ENCODE measurements at places on chromosomes 2 and 18. TPM values are rescaled to one million over a fixed set of nuclear protein-coding genes. Genes with fewer than 3 reads are reported as not detected.

GRCh38 chr2:180128861-180129260, 121.8 kb upstream of the CWC22 start:
- H3K27me3 ChIP-seq: peaks cover 24% of the 10 kb centered on the region
- no peak overlapping the region for H3K27ac ChIP-seq
- no peaks in the 10 kb centered on the region for H3K4me1 ChIP-seq
- no peak for DNase-seq
- H3K4me3 ChIP-seq: no peak overlapping the region

DNA sequence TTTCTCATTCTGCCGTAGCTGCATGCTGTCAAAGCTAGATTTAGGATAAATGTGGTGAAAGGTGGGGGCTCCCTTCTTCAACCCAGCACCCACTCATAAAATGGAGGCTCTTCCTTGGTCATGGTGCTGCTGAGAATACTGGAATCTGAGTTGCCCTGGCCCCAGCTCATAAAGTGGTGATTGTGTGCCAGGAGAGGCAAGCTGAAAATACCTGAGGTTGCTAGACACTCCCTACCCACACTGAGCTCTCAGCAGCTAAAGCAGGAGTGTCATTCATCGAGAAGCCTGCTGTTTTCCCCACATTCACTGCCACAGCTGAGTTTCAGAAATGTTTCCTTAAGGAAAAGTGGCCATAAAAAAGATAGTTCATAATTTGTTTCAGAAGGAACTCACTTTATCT, 297.1 kb upstream of the RBMS1 start:
- no peaks in the 10 kb centered on the region for H3K27me3 ChIP-seq
- H3K27ac ChIP-seq: no peak overlapping the region
- H3K36me3 ChIP-seq: no peaks in the 10 kb centered on the region
- no peak overlapping the region for H3K4me3 ChIP-seq
- DNase-seq: no peak
- H3K4me1 ChIP-seq: no peaks in the 10 kb centered on the region

- H3K36me3 ChIP-seq: no peaks in the 10 kb centered on the region
- no peak overlapping the region for H3K27ac ChIP-seq
- H3K4me3 ChIP-seq: no peak overlapping the region
These were observed 1308.2 kb upstream of the NRXN1 start for GRCh38 chr2:52340171-52340570.

Gene IL1R2
- not detected for total RNA-seq

Gene CAPN13
- not detected for total RNA-seq

- no peak for DNase-seq
- H3K4me3 ChIP-seq: no peak overlapping the region
- no peaks in the 10 kb centered on the region for H3K27me3 ChIP-seq
- no peak overlapping the region for H3K27ac ChIP-seq
- H3K4me1 ChIP-seq: peaks cover 18% of the 10 kb centered on the region
These were observed 34.9 kb downstream of the GPD2 start for GRCh38 chr2:156470975-156471583.

Gene SLC40A1
- 0.47 TPM for total RNA-seq

DNA sequence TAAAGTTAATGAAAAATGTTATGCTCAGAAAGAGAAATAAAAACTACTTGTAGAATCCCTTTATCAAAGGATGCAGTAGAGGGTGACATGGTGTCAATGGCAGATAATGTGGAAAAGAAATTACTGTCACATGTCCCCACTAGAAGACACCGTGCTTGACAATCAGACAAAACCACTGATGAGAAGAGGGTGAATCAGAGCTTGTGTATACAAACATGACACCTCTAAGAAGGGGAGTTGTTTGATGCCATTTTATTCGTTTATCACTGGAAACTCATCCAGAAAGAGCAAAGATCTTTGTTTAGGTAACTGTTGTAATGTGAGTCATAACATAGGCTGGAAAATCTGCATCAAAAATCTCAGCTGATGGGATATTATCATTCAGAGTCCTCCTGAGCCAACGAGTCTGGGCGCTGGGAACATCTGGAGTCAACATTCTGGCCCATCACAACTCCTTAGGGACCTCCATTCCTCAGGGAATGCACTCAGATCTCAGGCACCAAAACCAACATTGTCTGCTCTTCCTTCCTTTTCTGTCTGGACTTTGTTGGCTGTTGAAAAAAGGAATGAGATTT, 49.5 kb upstream of the RAB12 start:
- H3K27me3 ChIP-seq: peaks cover 13% of the 10 kb centered on the region
- no peaks in the 10 kb centered on the region for H3K4me1 ChIP-seq
- H3K4me3 ChIP-seq: no peak overlapping the region
- no peak for DNase-seq
- H3K36me3 ChIP-seq: no peaks in the 10 kb centered on the region
- H3K27ac ChIP-seq: no peak overlapping the region

DNA sequence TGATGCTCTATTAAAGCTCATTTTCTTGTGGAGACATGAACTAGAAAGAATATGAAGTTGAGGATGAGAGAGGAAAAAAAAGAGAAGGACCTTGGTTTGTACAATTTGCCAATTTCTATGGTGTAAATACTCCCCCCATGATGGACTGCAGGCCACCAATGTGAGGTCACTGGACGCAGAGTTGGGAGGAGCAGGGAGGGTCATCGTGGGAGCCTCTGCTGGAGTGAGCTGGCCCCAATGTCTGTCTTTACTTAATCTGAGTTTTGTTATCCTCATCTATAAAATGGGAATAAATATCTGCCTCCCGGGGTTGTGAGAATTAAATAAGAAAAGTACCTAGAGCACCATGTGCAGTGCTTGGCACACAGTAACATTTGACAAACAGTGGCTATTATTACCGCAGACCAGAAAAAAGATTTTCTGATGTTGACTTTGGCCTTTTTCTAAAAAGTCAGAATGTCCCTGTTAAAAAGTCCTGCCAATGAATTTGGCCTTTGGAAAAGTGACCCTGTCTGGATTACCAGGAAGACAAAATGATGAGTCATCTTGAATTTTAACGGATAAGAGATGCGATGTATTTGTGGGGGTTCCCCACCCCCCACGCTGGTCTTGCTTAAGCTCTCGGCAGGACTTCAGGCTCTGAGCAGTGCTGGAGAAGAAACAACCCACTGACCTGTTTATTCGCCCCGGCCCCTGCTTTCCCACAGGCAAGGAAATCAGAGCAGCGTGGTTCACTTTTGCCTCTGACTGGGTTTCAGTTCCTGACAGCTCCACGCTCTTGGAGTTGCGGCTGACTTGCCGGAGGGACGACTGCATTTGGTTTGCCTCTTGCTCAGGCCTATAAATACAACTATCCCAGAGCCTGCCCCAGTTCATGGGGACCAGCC, 50.3 kb upstream of the FOSL2 start:
- no peak for DNase-seq
- no peak overlapping the region for H3K27ac ChIP-seq
- no peaks in the 10 kb centered on the region for H3K36me3 ChIP-seq
- H3K4me1 ChIP-seq: peaks cover 18% of the 10 kb centered on the region
- H3K27me3 ChIP-seq: no peaks in the 10 kb centered on the region

- H3K27me3 ChIP-seq: peaks cover 2% of the 10 kb centered on the region
- no peak overlapping the region for H3K4me3 ChIP-seq
- H3K27ac ChIP-seq: no peak overlapping the region
These were observed 232.5 kb upstream of the FN1 start for GRCh38 chr2:215668378-215668775.

DNA sequence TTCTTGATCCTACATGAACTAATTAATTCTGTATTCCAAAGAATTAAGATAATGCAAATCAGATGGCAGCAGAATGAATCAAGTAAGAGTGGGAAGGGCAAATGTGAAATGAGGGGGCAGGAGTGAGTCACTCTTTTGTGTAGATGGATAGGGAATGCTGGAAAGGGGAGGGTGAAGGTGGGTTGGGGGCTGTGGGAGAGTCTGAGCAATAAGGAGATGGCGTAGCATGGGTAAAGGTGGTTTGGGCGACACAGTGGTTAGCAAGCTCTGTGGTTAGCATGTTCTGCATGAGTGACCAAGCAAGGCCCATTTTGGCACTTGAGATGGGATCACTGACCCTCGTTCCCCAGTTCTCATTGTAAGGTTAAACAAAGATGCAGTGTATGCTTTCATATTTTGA, 20.4 kb downstream of the GPD2 start:
- peaks cover 10% of the 10 kb centered on the region for H3K36me3 ChIP-seq
- no peaks in the 10 kb centered on the region for H3K4me1 ChIP-seq

GRCh38 chr2:205377324-205377723, 305.0 kb upstream of the NRP2 start:
- no peak for DNase-seq
- H3K4me3 ChIP-seq: no peak overlapping the region
- no peaks in the 10 kb centered on the region for H3K36me3 ChIP-seq

Gene AQP12A
- not detected for total RNA-seq

GRCh38 chr2:133158442-133158841, 409.8 kb downstream of the NCKAP5 start:
- no peak for DNase-seq
- no peaks in the 10 kb centered on the region for H3K36me3 ChIP-seq
- H3K27me3 ChIP-seq: no peaks in the 10 kb centered on the region
- no peak overlapping the region for H3K27ac ChIP-seq
- no peak overlapping the region for H3K4me3 ChIP-seq
- H3K4me1 ChIP-seq: no peaks in the 10 kb centered on the region

- no peak overlapping the region for H3K27ac ChIP-seq
- H3K36me3 ChIP-seq: no peaks in the 10 kb centered on the region
- H3K4me1 ChIP-seq: no peaks in the 10 kb centered on the region
- H3K27me3 ChIP-seq: no peaks in the 10 kb centered on the region
These were observed 558.9 kb upstream of the PKDCC start for GRCh38 chr2:41488888-41489287.

Gene FAM161A
- 4.5 TPM for total RNA-seq

GRCh38 chr2:51650769-51651168, 618.8 kb upstream of the NRXN1 start:
- no peak overlapping the region for H3K27ac ChIP-seq
- no peaks in the 10 kb centered on the region for H3K36me3 ChIP-seq
- H3K4me3 ChIP-seq: no peak overlapping the region
- no peak for DNase-seq
- no peaks in the 10 kb centered on the region for H3K4me1 ChIP-seq

DNA sequence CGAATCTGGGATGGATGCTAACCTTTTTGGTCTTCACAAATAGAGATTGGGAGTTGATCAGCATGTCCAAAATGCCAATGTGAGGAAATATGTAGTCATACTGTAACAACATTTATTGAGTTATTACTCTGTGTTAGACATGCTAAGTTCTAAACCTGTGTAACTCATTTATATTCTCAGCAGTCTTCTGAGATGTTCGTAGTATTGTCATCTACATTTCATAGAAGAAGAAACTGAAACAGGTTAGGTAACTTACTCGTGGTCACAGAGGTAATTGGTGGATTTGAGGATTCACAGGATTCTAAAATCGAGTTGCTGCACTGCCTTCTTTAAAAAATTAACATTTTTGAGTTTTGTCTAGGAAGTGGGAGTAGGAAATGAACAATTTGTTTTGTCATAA, 162.1 kb downstream of the UBE2E3 start:
- H3K36me3 ChIP-seq: peaks cover 25% of the 10 kb centered on the region
- H3K27ac ChIP-seq: peak overlapping the region; percentile 87

- DNase-seq: no peak
- no peak overlapping the region for H3K4me3 ChIP-seq
- H3K27ac ChIP-seq: no peak overlapping the region
- H3K4me1 ChIP-seq: no peaks in the 10 kb centered on the region
- no peaks in the 10 kb centered on the region for H3K27me3 ChIP-seq
- H3K36me3 ChIP-seq: peaks cover 51% of the 10 kb centered on the region
These were observed 14.6 kb downstream of the STRADB start for GRCh38 chr2:201466050-201466675.

DNA sequence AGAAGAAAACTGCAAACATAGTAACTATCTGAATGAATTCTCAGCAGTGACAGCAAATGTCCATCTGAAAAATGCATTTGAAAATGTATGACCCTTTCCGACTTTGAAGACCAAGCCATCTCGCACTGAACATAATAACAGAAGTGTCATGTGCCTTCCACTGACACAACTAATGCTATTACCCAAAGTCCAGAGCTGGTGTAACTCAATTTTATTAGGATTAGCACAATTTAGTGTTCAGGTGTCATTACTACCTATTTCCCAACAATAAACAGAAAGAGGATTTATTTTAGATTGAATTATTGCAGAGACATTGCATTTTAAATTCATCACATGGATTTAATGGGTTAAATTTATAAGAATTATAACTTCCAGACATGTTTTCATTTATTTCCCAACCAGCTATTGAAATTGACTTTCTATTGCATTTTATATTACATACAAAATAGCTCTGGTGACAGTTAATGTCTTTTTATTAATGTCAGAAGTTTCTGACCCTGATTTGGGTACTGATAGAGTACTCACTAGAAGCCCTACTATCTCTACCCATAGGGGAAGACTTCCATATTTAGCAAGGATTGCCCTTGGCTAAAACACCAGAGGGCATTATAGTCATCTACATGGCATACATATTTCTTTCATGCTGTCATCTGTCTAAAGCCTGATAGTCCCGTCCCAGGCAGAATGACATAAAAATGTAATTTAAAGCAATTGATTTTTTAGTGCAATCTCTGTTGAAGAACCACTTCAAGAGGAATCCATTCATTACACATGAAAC, 7.0 kb upstream of the STK39 start:
- peaks cover 6% of the 10 kb centered on the region for H3K36me3 ChIP-seq
- peaks cover 4% of the 10 kb centered on the region for H3K27me3 ChIP-seq
- H3K4me3 ChIP-seq: no peak overlapping the region
- H3K27ac ChIP-seq: no peak overlapping the region

Gene CFC1
- not detected for total RNA-seq

DNA sequence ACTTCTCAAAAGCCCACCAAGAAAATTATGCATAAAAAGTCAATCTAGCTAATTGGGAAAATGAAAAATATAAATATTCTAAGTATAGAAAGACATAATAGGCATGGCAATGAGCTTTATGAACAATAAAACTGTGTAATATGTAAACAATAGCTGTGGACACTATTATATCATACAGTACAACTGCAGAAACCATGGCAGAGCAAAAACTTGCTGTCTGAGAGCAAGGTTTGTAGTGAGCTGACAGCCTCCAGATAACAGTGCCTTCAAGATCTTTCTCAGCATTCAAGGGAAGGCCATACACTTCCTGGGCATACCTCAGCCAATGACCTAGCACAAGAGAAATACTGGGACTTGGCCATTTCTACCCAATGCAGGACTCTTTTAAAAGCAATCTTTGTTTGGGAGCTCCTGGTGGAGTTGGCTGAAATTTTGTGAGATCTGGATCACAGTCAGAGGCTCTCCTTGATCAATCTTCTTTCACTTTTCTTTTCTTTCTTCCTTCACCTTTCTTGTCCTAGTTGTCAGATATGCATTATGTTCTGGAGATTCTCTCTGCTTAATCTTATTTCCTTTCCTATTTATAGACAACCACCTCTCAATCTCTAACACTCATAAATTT, 427.2 kb upstream of the UBE2E3 start:
- no peaks in the 10 kb centered on the region for H3K4me1 ChIP-seq
- H3K4me3 ChIP-seq: no peak overlapping the region
- no peaks in the 10 kb centered on the region for H3K36me3 ChIP-seq
- H3K27ac ChIP-seq: no peak overlapping the region
